Activated naive CD4-positive, alpha-beta T cell treated with anti-CD3 and anti-CD28 coated beads, Interleukin-2, amount 10 ng/mL, durations not matched to agents 7 days and 5 days (primary cell): ENCODE measurements at places on chromosomes 4 and X.

DNA sequence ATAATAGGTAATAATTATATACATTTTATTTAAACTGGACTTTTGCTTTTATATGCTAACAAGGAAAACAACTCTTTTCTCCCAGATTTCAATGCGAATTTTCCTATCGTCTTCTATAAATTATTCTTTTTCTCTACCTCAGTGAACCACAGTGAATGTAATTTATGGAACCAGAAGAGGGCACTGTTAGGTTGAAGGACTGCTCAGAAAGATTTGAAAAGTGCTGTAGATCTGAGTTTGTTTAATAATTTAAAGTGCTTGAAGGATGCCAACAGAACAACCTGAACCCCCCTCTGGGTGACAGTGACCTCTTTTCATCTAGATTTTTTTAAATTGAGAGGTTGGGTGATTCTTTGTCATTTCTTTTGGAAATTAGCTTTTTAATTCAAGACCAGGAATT is 54.9 kb downstream of the PHOX2B start:
- DNase-seq = no peak

DNA sequence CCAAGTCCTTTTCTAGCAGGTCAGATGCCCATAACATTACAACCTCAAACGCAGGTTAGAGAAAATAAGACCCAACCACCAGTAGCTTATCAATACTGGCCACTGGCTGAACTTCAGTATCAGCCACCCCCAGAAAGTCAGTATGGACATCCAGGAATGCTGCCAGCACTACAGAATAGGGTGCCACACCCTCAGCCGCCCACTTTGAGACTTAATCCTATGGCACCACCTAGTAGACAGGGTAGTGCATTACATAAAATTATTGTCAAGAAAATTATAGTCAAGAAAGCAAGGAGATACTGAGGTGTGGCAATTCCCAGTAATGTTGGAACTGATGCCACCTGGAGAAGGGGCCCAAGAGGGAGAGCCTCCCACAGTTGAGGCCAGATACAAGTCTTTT is 19.9 kb upstream of the TRIM61 start:
- no peak for DNase-seq

DNA sequence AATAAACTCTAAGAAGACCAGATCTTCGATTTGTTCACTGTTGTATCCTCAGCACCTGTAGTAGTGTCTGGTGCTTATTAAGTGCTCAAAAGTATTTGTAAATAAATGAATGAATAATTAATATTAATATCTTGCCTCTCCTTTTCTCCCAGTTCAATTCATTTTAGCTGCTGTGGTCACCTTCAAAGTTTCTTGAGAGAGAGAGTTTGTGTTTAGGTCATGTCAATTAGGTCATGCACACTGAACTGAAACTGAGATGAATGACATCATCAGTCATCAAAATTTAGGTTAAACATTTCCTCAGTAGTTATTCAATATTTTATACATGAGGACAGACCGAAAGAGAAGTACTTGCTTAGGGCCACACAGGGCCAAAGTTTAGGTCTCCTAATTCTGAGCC is 73.5 kb downstream of the ANXA3 start:
- DNase-seq = no peak

DNA sequence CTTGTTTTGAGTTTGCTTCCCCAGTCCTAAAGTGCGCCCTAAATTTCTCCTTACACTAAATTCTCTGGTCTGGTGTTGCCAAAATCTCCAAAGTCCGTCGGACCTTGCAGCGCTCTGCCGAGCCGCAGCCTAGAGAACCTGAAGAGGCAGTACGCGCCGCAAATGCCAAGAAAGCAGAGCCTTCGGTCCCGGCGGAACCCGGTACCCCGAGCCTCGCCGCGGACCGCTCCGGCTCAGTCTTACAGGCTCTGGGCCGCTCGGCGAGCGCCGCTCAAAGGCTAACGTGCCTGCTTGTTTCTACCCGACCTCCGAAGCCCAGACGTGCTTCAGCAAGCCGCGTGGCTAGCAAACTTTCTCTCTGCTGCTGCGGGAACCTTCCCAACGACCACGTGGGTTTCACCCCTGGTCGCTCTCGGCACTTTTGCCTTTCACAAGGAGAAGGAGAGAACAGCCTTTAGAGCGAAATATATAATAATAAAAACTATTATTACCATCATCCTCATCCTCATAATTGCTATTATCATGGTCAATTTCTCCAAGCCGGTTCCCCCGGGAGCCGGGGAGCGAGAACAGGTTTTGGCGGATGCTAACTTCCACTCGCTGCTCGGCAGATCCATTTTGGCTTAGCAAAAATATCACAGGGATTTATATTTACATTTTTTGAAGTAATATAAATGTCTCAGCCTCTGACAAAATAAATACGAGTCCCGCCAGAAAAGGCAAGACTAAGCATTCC is 2.2 kb upstream of the HTR2C start:
- DNase-seq = no peak

DNA sequence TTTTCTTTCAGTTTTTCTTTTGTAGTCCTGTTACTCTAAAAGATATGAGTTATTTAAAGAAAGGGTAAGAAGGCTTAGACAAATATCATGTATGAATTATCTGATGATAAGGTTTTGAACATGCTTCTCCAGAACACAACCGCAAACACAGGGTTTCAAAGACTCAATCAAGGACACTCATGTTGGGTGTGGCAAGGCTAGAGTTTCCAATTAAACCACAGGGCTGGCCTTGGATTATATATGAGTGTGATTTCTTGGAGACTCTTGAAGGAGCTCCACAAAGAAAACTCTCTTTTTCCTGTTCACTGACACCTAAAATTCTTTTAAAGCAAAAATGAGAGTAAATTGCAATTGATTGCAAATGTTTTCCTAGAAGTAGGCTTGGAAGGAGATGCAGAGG is 110.1 kb upstream of the PDLIM3 start:
- no peak for DNase-seq

DNA sequence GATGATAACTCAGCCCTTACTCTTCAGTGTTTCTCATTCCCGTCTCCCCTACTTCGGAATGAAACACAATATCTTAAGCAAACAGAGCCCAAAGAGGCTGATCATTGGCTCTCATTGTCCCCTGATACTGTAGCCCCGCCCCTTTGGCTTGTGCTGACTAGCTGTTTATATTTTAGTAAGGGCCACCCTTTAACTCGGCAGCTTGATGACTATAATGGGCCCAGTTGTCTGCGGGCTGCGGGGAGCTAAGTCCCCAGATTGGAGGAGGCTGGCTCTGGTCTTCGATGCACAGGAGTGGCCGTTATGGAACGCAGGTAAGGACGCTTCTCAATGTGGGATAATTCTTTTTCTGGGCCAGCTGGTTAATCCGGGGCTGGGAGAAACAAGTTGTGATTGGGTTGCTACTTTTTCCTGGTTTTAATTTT is at the start of gene TRIM2:
TSS of gene TRIM2 (plus strand) at position 197 of the 425 bp plus-strand sequence. CDS start at position 285, 88 bp downstream.
- no peak for DNase-seq

- no peak for DNase-seq
Observed at GRCh38 chr4:132417220-132417619, 731.9 kb upstream of the PCDH10 start.

GRCh38 chr4:77344001-77344400 is 187.0 kb downstream of the CCNG2 start:
- no peak for DNase-seq

DNA sequence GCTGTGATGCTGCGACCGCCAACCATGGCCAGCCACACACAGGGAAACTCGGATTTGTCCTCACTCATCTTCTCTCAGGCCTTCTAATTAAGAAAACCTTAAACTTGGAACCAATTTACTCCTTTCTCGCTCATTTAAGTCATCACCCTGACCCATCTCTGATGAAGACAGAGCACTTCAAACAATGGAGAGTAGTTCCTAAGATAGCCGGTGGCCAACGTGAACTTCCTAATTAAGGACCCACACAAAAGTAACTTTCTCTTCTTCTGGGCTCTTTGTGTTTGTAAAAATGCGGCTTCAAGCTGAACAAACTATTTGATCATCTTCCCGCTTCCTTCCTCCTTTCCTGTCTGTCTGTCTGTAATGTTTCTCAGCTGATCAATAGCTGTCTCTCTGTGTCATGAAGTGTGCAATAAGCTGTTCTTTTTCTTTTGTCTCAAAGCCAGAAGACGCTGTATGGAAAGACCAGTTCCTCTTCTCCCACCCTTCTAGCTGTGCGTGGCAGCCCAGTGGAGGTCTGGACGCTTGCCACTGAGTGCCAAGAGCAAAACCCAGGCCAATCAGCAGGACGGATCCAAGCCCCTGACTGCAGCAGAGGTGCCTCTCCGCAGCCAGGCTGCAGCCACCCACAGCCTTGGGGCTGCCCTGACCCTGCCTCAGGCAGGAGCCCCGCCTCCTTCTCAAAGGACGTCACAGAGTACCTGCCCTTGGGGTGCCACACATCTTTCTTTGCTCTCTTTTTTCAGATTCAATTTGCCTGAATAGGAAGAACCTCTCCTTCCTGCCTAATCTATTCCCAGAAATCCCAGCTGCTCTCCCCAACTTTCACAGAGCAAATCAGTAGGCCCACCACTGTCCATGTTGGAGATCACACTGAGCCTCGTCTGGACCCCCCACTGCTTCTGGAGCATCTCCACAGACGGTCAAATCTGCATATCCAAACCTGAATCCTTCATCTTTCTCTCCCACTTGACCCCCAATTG is 59.3 kb downstream of the MAML3 start:
- peak; percentile 76 for DNase-seq

DNA sequence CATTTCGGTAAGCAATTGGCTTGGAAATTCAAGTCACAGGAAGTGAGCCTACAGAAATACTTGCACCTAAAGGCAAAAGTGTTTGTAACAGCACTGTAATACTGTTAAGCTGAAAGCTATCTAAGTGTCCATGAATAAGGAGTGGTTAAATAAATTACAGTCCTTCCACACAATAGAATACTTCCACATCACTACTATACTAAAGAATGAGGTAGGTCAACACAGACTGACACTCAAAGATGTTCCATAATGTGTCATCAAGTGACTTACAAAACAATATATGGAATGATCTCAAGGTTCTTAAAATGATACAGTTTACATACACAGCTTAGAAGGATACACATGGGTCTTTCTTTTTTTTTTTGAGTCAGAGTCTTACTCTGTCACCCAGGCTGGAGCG is 27.0 kb downstream of the SLC10A6 start:
- DNase-seq = no peak

DNA sequence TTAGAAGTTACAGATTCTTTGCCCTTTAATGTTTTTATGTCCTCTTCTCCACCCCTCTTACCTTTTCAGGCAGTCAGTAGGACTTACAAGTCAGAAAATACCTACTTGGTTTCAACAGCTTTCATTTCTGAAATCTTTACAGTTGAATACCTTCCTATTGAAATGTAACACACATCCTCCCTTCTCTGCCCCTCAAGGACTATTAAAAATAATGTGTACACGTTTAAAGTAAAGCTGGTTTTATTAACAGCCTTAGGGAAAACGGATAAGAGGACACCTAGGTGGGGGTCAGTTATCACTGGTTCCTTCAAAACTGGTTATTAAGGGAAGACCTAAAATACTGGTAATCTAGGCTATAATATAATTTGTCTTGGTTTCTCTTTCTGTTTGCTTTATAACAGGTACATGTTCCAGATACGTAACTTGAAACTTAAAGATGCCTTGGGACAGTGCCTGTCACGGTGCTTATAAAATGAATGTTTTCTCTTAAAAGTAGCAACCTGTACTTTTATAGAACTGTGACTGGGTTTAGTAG is 1.8 kb downstream of the CCSER1 start:
- no peak for DNase-seq

DNA sequence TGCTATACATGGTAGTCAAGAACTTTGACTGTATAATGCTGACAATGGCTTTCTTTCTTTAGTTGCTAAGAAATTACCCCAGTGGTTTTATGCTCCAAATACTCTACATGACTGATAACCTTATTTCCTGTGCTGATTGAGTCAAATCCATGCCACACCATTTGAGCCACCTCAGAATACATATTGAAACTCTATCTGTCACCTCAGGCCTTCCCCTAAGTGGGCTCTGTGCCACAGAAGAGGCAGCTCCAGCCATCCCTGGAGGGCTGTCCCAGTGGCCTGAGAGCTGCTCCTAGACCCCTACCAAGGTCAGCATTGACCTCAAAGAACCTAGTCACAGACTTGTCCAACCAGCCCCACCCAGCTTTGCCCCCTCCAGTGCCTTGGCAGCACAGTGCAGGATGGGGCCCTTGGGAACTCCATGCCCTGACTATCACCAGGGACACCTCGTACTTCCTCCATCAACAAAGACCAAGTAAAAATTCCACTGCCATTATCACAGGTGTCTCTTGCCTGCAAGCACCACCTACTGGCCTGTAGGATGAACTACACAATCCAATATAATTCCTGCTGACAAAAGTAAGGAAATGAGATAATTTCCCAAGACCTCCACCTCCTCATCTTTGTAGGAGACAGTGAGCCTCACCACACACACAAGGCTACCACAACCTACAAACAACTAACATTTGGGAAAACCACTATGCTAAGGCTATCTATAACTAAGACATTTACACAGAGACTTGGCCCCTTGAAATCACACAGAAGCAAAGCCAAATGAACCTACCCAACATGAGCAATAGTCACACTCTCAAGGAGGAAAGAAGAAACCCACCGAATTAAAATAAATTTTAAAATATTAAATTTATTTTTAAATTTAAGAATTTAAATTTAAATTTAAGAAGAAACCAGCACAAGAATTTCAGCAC is 239.9 kb downstream of the NKX6-1 start:
- DNase-seq = no peak

DNA sequence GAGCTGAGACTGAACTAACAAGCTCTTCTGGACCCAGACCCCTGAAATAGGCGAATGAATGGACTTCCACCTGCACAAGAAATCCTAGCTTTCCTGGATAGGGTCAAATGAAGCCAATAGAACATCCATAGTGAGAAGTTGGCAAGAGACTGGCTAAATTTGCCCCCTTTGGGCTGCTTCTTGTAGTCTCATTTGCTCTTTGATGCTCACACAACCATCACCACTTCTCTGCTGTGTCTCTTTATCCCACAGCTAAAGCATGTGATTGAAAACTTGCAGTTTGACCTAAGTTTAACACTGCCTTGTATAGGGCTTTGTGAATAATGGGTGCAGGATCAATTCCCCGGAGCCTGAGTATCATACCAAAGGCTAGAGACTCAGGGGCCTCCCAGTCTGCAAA is 38.2 kb downstream of the NLGN3 start:
- no peak for DNase-seq

DNA sequence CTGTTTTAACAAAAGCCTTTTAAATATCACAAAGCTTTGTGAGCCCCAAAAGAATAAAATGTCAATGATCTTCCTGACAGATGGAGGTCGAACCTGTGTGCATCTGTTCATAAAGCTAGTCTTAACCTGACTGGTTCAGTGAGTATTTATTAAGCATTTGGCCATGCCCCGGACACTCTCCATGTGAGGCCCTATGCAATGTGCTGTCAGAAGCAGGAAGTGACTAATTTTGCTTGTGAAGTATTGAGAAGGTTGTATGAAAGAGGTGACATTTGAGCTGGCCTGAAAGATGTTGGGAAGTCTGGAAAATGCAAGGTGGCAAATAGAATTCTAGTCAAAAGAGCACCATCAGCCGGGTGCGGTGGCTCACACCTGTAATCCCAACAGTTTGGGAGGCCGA is 171.4 kb downstream of the MSL3 start:
- DNase-seq = no peak

- peak; percentile 64 for DNase-seq
Observed at GRCh38 chr4:121408-122084, 2.8 kb upstream of the ZNF718 start.
